ENCODE measurements at places on chromosomes 12 and 14.

DNA sequence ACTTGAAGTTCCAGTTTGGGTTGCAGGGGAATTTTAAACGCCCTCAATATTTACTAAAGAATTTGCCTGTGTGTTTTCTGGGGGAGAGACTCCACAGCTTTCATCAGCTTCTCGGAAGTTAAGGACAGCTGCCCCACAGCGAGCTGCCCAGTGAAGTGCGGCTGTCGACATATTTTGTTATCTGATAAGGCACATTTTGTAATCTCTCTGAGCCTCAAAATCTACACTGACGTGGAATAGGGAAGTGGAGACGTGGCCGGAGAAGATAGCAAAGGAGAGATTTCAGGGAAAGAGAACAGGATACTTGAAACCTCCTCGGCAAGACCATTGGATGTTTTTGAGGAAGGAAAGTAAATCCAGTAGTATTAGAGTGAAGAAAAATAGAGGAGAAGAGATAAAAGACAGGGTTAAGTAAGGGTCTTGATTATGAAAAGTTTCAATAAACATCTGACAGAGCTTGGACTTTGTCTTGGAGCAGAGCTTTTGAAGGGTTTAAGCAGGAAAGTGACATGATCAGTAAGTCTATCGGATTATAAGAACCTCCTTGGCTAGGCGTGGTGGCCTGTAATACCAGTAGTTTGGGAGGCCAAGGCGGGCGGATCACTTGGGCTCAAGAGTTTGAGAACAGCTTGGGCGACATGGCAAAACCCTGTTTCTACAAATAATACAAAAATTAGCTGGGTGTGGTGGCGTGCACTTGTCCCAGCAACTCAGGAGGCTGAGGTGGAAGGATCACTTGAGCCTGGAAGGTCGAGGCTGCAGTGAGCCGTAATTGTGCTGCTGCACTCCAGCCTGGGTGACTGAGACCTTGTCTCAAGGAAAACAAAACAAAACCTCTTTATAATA is 1.1 kb downstream of the POLR3B start:
- no peak for DNase-seq

- DNase-seq = peak; percentile 41
Measured at GRCh38 chr14:55339770-55340169, 68.5 kb downstream of the FBXO34 start.

- DNase-seq = peak; percentile 21
Measured at GRCh38 chr14:71932229-71932981, at the start of gene RGS6. Gene RGS6 (plus strand): TSS chr14:71932429.

- no peak for DNase-seq
Measured at GRCh38 chr14:61653507-61653906, 41.8 kb upstream of the HIF1A start.

GRCh38 chr14:85182282-85182681 is 347.7 kb upstream of the FLRT2 start:
- no peak for DNase-seq

- no peak for DNase-seq
Measured at GRCh38 chr12:90261283-90261682, 552.6 kb upstream of the ATP2B1 start.

DNA sequence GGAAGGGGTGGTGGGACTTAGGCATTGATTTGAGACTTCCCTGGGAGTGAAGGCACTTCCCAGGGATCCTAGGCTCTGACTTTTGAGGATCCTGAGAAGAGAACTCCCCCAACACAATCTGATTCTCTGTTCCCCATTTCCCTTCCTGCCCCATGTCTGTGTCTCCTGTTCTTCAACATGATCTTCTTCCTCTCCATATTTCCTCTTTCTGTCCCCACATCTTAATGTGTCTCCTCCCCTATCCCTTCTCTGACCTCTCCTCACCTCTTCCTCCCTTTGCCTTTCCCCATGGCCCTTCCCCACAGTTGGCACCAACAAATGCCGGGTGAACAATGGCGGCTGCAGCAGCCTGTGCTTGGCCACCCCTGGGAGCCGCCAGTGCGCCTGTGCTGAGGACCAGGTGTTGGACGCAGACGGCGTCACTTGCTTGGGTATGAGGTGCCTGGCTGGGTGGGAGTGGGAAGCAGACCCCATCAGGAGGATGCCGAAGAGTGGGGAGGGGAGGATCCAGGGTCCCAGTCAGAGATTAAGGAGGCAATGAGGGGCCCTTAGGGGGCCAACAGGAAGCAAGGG is 15.2 kb upstream of the LRP1-AS start:
- no peak for DNase-seq

- DNase-seq = no peak
Measured at GRCh38 chr12:86608638-86609037, 352.4 kb upstream of the MGAT4C start.

DNA sequence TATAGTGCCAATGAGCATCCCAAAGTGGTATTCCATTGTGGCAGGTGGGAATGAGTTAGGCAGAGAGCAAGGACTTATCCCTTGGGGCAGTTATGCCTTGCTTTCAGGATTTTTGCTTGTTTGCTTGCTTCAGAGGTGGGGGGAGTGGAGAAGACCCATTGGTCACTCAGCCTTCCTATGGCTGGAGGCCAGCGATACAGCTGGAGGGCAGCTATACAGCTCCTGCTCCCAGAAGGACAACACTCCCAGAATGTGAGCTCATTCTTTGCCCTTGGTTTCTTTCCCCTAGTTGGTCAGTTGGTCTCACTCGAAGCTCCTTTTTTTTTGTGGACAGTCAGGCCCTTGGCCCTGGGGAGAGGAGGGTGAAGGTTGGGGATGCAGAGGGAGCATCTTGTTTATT is 14.5 kb downstream of the KRT83 start:
- no peak for DNase-seq

- DNase-seq = no peak
Measured at GRCh38 chr12:72547573-72547972, 275.4 kb downstream of the TRHDE start.

GRCh38 chr12:9951026-9951675 is 19.0 kb upstream of the CLEC2A start:
- peak; percentile 59 for DNase-seq

- no peak for DNase-seq
Measured at GRCh38 chr14:76348898-76349297, 27.0 kb upstream of the ESRRB start.

DNA sequence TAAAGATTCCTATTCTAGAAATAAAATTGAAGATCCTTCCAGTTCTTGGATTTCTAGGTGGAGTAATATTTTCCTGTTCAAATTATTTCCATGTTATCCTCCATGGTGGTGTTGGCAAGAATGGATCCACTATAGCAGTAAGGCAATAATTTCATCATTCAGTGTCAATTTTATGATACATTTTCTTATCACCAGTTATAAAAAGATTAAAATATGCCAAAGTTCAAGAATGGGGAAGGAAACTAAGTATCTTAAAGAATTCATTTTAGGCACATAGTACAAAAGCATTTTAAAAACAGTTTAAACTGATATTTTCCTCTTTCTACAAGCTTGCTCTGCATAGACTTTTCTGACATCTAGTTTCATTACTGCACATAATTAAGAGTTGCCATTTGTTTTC is 19.1 kb downstream of the SYCP3 start:
- no peak for DNase-seq

- DNase-seq = no peak
Measured at GRCh38 chr12:50633955-50634354, 129.2 kb downstream of the DIP2B start.

- no peak for DNase-seq
Measured at GRCh38 chr14:50335389-50335788, 23.3 kb downstream of the DMAC2L start.

DNA sequence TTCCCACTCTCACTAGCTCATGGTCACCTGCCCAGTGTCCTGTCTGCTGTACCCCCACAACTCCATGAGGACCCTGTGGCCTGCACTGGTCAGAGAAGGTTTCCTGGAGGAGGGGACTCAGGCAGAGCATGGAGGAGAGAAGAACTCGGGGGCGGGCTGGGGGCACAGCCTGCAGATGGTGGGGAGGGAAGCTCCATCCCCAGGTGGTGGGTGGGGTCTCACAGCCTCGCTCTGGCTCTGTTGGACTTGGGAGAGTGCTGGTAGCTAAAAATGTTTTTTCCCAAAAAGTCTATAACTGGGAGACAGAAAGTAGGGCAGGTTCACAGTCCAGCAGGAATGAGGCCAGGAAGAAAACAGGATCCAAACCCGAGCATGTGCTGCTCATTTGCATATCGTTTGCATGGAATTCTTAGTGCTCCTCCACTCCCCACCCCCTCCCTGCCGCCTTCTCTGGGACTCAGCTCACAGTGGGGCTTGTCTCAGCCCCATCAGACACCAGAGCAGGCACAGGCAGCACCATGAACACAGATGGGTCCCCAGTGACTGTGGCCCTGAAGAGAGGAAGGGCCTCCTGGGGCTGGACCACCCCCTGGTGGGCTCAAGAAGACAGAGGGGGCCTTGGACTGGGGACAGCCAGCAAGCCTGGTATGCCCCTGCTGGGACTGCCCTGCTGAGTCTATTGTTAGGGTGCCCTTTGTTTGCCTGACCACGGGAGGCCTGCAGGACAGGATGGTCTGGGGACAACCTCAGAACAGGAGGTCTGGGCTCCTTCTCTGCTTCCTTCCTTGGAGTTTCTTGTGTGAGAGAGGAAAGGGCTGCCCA is 67.0 kb upstream of the SFSWAP start:
- DNase-seq = no peak

GRCh38 chr12:95653771-95654546 is 102.7 kb upstream of the USP44 start:
- peak; percentile 4 for DNase-seq

DNA sequence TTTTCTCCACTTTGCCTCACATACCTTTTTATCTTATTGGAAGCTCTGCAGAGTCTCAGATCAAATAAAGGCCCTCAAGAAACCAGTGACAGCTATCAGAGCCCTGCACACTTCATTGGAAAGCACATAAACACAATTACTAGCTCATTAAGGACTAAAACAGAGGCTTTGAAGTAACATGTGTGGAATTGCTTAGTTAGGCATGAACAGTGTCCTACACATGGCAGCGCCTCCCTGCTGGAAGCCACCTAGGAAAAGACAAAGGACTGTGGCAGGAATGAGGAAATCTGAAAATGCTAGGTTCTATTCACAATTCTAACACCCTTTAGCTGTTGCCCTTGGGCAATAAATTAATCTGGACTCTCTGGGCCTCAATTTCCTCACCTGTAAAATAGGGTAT is 89.4 kb downstream of the SUDS3 start:
- DNase-seq = no peak

- DNase-seq = no peak
Measured at GRCh38 chr12:26726956-26727355, 106.0 kb downstream of the ITPR2 start.

DNA sequence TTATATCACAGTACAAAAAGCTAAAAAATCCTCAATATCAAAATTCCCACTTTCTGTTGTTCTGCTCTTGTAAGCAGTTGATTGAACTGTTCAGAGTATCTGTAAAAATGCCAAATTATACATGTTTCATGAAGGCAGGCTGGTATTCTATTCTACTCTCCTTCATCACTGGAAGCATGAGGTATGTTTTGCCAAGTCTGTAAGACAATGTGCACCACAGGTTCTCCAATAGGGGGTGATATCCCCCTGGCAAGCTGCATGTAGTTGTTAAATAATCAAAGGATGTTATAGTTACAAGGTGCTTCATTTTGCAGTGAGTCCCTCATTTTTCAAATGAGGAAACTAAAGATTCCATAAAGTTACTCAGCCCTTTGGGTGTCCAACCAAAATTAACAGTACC is 15.1 kb upstream of the NEK9 start:
- DNase-seq = no peak

DNA sequence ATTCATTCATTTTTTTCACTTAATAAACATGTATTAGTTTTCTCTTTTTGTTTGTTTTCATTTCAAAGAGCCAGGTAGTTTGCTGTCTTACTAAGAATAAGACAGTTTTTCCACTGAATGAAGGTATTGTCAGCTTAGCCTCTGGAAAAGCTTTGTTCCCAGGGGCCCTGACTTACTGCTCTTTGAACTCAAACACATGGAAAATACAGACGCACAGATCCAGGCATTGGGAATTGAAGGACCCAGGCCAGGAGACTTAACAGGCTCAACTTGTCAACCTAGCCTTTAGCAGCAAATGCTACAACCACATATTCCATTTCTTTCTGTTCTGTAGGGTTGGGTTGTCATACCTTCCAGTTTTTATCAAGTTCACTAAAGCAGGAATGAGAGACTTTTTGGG is 38.5 kb upstream of the SLCO1C1 start:
- no peak for DNase-seq

- DNase-seq = no peak
Measured at GRCh38 chr14:94888121-94888520, 118.2 kb upstream of the GSC start.

DNA sequence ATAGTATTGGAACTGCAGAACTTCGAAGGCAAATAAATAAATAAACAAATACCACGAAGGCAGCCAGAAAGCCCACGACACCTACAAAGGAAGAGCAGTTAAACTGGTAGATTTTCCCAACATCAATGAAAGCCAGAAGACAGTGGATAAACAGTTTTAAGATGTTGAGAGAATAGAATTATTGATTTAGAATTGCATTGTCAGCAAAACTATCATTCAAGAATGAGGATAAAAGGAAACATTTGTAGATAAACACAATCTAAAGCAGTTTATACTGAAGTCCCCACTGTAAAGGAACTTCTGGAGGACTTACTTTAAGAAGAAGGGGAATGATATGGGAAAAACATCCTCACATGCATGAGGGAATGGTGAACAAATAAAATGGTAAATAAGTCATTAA is 29.5 kb downstream of the CACNA2D4 start:
- DNase-seq = no peak

- no peak for DNase-seq
Measured at GRCh38 chr12:123384318-123384993, 524 bp downstream of the KMT5A start.

DNA sequence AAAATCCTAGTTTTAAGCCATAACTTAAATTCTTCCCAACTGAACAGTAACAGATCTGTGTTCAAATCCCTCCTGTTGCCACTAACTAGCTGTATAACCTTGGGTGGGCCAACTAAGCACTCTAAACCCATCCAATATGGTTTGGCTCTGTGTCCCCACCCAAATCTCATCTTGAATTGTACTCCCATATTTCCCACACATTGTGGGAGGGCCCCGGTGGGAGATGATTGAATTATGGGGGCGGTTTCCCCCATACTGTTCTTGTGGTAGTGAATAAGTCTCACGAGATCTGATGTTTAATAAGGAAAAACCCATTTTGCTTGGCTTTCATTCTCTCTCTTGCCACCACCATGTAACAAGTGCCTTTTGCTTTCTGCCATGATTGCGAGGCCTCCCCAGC is 1.2 kb upstream of the KRT4 start:
- no peak for DNase-seq

DNA sequence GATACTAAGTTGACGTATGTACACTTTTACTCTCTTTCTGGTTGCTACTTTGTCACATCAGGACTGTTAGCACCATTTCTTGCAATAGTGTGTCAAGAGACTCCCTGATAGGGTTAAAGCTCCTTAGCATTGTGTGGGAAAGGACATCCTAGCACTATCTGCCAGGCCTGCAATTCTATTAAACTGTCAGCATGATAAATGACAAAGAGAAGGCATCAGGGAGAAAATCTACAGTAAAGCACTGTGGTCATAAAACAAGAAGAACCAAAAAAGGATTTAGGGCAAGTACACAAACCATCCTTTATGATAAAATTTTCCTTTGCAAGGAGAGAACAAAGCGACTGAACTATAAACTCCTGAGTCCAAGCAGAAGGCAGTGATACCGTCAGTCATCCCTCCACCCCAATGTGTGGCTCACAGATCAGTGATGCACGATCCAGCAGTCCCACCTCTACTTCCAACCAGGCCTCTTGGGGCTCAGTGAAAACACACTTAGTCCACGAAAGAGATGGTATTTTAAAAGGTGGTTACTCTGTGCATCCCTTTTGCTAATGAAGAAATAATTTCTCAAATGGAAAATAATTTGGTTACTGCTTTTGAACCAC is 31.4 kb upstream of the SLC35F4 start:
- no peak for DNase-seq

GRCh38 chr14:67567654-67568053 is 32.4 kb downstream of the PIGH start:
- DNase-seq = no peak
